ENCODE measurements at places on chromosomes 2 and 18.
A peak's percentile ranks its signal among the peaks of the same experiment; 100 is the strongest.

DNA sequence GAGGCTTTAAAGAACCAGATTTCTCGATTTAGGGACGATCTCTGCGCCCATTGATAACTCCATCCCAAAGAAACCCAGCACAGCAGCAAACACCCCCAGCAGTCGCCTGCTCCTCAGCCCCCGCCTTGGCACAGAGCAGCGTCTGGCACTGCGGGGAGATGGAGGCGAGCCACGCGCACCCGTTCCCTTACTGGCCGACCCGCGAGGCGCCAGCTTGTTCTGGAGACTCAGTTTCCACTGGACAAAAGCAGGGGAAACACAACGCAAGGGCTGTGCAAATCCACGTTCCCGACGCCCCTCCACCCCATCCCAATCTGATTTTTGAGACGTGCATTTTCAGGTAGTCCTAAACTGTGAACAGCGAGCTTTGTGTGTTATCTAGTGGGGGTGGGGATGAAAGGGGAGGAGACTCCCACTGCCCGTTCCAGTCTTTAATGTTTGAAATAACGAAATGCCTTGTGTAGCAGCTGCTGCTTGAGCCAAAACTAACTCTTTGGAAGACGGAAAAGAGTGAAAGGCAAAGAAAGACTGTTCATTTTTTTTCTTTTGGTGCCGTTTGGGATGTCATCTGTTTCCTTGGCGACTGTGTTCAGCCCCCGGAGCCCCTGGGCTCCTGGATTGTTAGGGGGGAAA is 143.2 kb downstream of the MEIS1 start:
- peak overlapping the region; percentile 94 for H3K27ac ChIP-seq
- peaks cover 54% of the 10 kb centered on the region for H3K27me3 ChIP-seq
- H3K4me1 ChIP-seq = peaks cover 59% of the 10 kb centered on the region
- H3K4me3 ChIP-seq = peak overlapping the region; percentile 97
- DNase-seq = peak; percentile 45

DNA sequence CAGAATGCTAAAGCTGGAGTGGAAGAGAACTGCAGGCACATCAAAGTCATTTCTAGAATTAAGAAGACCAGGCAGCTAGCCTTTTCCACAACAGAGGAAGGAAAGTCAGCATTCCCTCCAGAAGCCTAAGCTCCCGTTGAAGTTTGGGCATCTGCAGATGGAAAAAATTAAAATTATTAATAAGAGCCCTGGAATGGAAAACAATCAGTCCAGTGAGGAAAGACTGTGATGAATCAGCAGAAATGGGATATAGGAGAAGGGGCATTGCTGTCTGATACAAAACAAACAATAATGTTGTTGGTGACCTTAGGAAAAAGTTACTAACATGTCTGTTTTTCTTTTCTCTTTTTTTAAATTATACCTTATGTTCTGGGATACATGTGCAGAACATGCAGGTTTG is 450.7 kb upstream of the SLC14A2 start:
- H3K4me3 ChIP-seq = no peak overlapping the region
- no peak overlapping the region for H3K27ac ChIP-seq
- no peaks in the 10 kb centered on the region for H3K36me3 ChIP-seq
- H3K4me1 ChIP-seq = no peaks in the 10 kb centered on the region

DNA sequence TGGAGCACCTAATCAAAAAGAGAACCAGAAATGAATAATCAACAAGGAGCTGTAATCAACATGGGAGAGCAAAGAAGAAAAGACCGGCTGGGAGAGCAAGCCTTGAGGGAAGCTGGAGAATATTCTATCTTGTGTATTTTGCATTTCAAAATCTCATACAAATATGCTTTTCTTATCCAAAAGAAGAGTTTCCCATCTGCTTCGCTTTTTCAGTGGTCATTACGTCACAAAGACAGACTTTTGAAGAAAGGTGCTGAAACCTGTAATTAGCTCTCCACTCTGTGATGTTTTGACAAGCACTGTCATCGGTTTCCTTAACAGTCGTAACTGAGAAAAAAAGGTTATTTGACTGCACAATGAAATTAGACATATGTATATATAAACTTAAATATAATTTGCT is 139.1 kb upstream of the TACR1 start:
- H3K27me3 ChIP-seq = no peaks in the 10 kb centered on the region
- no peaks in the 10 kb centered on the region for H3K36me3 ChIP-seq
- no peak overlapping the region for H3K4me3 ChIP-seq
- H3K27ac ChIP-seq = no peak overlapping the region

DNA sequence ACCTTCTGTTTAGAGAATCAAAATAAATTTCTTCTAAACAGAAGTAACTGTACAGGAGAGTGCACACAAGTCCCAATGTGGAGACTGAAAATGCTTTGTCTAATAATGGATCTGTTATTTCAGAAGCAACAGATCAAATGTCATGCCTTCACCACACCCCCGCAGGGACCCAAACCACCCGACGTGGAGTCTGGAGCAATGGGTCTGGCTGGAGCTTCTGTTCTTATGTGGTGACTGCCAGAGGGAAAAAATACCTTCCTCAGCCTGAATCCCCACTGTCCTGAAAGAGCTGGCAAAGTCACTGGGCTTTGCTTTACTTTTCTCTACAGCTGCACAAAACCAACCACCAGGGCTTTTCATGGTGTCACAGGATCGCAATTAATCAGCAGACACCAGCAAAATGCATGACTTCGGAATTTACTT is 119.0 kb upstream of the ZFP36L2 start:
- peaks cover 90% of the 10 kb centered on the region for H3K4me1 ChIP-seq
- no peaks in the 10 kb centered on the region for H3K36me3 ChIP-seq

- no peak for DNase-seq
- no peaks in the 10 kb centered on the region for H3K4me1 ChIP-seq
- H3K36me3 ChIP-seq = no peaks in the 10 kb centered on the region
- no peak overlapping the region for H3K27ac ChIP-seq
These were observed 3.1 kb upstream of the PRKAG3 start for GRCh38 chr2:218834685-218835084.

GRCh38 chr2:128187032-128187654 is 96.1 kb downstream of the UGGT1 start:
- H3K36me3 ChIP-seq = peaks cover 25% of the 10 kb centered on the region
- no peaks in the 10 kb centered on the region for H3K27me3 ChIP-seq
- H3K4me1 ChIP-seq = peaks cover 27% of the 10 kb centered on the region
- no peak for DNase-seq
- H3K4me3 ChIP-seq = no peak overlapping the region

- H3K4me3 ChIP-seq = no peak overlapping the region
- DNase-seq = no peak
- H3K4me1 ChIP-seq = peaks cover 15% of the 10 kb centered on the region
- H3K27ac ChIP-seq = no peak overlapping the region
- no peaks in the 10 kb centered on the region for H3K27me3 ChIP-seq
- no peaks in the 10 kb centered on the region for H3K36me3 ChIP-seq
These were observed 48.2 kb upstream of the SLC14A2 start for GRCh38 chr18:45567123-45567522.

DNA sequence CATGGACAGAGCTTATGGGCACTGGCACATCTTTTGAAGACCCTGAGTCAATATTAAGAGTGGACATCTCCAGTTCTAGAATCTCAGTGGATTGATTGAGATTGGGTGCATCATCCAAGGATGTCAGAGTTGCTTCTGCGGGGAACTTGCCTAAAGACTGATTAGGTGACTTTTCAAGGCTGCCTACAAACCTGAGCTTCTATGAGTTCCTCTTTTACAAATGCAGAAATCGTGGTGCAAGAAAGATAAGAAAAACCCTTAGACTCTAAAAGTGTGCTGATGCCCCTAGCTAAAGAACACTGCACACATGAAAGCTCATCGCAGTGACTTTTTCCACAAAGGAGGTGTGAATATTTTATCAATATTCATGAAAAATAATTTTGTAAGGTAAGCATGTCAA is 86.8 kb upstream of the NEDD4L start:
- DNase-seq = no peak
- no peaks in the 10 kb centered on the region for H3K4me1 ChIP-seq
- no peak overlapping the region for H3K27ac ChIP-seq
- no peaks in the 10 kb centered on the region for H3K36me3 ChIP-seq

GRCh38 chr2:224405412-224405811 is 3.5 kb upstream of the FAM124B start:
- H3K36me3 ChIP-seq = peaks cover 2% of the 10 kb centered on the region
- H3K4me1 ChIP-seq = no peaks in the 10 kb centered on the region
- no peak overlapping the region for H3K4me3 ChIP-seq
- DNase-seq = no peak
- no peaks in the 10 kb centered on the region for H3K27me3 ChIP-seq

- no peak overlapping the region for H3K4me3 ChIP-seq
- H3K27ac ChIP-seq = no peak overlapping the region
- H3K27me3 ChIP-seq = no peaks in the 10 kb centered on the region
- no peak for DNase-seq
- H3K36me3 ChIP-seq = peaks cover 14% of the 10 kb centered on the region
These were observed 81.9 kb downstream of the EPB41L5 start for GRCh38 chr2:120094795-120095194.

DNA sequence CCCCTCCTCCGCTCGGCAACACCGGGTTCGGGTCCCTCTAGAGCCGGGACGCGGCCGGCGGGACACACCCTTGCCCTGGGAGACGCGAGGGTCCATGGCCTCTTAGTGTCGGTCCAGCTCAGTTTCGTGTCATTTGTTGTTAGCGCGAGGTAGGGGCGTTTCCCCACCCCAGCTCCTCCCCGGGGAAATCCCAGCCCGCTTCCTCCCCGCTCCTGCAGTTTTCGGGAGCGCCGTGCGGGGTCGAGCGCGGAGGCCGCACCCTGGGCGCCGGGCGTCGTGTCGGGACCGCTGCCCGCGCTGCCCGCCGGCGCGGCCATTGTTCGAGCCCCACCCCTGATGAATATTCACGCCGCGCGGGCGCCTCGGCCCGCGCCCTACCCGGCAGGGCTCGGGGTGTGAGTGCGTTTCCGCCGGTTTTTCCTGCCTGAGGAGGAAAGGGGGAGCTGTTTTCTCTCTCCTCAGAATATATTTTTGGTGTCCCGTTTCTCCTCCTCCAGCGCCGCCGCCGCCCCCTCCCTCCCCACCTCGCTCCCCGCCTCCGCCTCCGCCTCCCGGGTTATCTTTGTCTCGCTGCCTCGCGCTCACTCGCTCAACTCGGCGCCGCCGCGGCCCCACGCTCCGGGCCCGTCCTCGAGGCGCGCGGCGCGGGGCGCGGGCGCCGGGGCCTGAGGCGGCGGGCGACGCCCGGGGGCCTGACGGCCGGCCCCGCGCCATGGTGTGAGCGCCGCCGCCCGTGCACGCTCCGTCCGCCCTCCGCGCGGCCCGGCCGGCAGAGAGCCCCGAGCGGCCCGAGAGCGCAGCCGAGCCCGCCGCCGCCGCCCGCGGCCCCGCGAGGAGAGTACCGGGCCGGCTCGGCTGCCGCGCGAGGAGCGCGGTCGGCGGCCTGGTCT is at the start of gene MAP4K4:
Gene MAP4K4 (plus strand): TSS at position 584 of the 890 bp plus-strand sequence. CDS start 374 bp downstream, outside the sequence.
- H3K4me1 ChIP-seq = peaks cover 8% of the 10 kb centered on the region
- peak within 1 kb of the TSS; percentile 94 for H3K4me3 ChIP-seq
- peaks cover 7% of the 10 kb centered on the region for H3K36me3 ChIP-seq
- peaks cover 13% of the 10 kb centered on the region for H3K27me3 ChIP-seq
- DNase-seq = peak; percentile 61

DNA sequence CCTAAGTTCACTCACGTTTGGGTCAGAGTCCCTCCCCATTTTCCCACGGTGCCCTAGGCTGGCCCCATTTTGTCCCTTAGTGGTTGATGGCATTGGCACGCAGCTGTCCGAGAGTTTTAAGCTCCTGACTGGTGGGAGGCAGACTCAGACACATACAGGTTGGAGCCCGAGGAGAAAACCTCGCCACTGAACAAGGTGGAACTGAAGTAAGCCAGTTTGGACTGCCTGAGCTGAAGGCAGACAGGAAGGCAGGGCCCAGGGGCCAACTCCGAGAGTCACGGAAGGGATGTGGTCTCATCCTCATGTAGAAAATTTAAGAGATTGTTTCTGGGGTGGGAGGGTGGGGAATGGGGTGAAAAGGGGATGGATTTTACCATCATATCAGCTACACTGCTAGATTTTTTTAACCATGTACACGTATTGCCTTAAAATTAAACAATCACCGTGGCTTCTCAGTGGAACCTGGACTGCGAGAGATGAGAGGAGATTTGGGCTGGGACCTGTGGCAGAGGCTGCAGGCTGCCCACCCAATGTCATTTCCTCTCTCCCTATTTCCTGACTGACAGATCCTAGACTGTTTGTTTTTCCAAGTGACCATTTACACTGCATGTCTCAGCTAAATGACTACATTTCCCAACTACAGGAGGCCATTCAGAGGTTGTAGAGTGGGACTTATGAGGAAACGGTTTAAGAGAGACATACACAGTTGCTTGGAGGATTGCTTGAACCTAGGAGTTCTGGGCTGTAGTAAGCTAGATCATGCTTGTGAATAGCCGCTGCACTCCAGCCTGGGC is 19.4 kb upstream of the NMUR1 start:
- no peak overlapping the region for H3K27ac ChIP-seq
- DNase-seq = no peak
- H3K4me3 ChIP-seq = no peak overlapping the region
- peaks cover 7% of the 10 kb centered on the region for H3K36me3 ChIP-seq

DNA sequence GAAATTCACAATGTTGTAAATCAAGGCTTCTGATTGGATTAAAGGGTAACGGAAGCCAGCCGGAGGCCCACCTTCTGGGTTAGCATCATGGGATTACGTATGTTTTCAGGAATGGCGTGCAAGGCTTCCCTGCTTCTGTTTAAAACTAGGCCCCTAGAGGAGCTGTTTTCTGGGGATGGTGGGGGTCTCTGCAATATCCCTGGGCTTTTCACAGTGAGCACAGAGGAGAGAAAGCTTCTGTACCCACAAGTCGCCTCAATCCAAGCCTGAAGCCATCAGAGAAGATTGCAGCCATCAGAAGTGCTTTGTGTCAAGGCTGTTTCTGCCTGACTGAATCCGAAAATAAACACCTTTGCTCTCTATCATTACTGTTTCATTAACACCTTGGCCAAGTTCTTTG is 226.9 kb upstream of the SMIM21 start:
- DNase-seq = no peak
- H3K4me1 ChIP-seq = peaks cover 26% of the 10 kb centered on the region
- H3K27me3 ChIP-seq = no peaks in the 10 kb centered on the region
- no peak overlapping the region for H3K27ac ChIP-seq

DNA sequence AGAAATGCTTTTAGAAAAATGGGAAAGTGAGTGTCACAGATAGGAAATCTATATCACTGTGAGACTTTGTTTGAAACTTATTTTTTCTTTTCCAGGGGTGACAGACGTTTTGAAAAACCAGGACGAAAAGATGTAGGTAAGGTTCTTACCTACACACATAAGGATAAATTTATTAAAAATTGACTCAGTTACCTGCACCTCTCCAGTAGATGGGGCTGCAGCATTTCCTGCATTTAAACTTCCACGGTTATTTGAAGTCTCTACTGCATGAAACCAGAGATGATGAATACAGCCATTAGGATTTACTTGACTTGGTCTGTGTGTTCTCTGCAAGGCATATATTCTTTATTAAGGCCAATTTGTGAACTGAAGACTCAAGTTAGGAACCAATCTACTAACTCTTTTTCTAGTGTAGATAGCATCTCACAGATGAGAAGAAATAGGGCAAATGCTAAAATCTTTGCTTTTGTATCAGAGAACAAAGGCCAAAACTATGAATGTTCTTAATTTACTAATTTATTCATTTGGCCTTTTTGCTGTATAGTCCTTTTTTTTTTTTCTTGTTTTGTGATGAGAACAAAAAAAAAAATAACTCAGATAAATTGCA is 15.0 kb downstream of the KCNJ13 start:
- no peak for DNase-seq
- no peak overlapping the region for H3K4me3 ChIP-seq
- H3K36me3 ChIP-seq = peaks cover 7% of the 10 kb centered on the region
- no peaks in the 10 kb centered on the region for H3K27me3 ChIP-seq
- H3K4me1 ChIP-seq = no peaks in the 10 kb centered on the region
